ENCODE measurements at places on chromosomes 3 and 15.

GRCh38 chr15:73937296-73937695, 11.0 kb downstream of the LOXL1 start:
- no peak for DNase-seq

GRCh38 chr15:81001152-81002008, 657 bp downstream of the TLNRD1 start:
- DNase-seq: peak; percentile 48

GRCh38 chr15:75231836-75232235, 26.3 kb upstream of the GOLGA6C start:
- no peak for DNase-seq

- no peak for DNase-seq
Observed at GRCh38 chr3:135905058-135905724, 60.3 kb upstream of the PPP2R3A start.

GRCh38 chr3:30231277-30232141, 374.9 kb upstream of the TGFBR2 start:
- no peak for DNase-seq

- DNase-seq: no peak
Observed at GRCh38 chr15:98969126-98969735, 38.4 kb downstream of the PGPEP1L start.

DNA sequence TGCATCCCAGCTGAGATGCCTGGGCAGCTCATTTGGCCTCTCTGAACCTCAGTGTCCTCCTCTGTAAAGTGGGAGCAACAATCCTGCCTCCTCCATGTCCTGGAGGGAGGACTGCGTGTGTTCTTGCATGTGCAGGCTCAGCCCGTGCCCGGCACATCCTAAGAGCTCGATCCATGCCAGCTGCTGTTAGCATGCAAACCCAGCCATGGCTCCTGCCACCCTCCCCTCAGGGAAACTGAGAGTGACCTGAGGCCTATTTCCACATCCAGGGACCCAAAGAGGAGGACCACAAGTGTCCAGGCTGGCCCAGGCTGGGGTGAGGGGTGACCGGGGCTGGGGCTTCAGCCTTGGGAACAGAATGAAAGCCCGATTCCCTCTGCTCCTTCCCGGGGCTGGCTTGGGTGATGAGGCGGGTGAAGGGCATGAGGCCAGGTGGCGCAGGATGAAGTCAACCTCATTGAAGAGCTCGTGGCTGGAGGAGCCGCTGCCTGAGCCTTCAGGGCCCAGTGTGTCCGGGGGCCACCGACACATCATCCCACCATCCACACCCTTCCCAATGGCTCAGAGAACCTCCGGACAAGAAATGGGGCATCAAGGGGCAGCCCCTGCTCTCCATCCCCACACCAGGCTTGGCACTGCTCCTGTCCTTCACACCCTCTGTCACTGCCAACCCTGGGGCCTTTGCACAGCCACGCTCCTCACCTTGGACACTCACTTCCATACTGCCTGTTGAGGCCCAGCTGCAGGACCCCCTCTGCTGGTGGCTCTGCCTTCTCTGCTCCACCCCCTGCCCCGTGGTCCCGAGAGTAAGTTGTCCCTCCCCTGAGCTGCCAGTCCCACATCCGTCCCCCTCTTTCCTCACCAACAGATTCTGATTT, 42.5 kb downstream of the ADAMTS7 start:
- no peak for DNase-seq
